Upper lobe of right lung (tissue), 1 donor: ENCODE measurements at places on chromosomes 5 and 9. TPM values are rescaled to one million over a fixed set of nuclear protein-coding genes. Genes with fewer than 3 reads are reported as not detected.

DNA sequence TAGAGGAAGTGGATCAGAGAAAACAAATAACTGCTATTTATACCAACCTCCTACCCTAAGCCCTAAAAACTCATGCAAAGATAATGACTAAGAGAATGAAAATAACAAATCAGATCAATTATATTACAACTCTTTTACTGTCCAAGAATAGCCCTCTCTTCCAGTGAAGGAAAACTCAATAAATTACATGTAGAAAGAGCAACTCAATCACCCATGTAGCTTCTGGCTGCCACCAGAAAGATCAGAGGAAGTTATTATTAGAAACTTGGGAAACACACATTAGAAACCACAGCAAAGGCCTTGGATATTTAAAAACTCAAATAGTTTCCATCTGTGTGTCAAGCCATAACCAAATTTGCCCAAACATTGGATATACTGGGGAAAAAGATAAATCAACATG, 134.0 kb upstream of the TARS1 start:
- no peak for DNase-seq

DNA sequence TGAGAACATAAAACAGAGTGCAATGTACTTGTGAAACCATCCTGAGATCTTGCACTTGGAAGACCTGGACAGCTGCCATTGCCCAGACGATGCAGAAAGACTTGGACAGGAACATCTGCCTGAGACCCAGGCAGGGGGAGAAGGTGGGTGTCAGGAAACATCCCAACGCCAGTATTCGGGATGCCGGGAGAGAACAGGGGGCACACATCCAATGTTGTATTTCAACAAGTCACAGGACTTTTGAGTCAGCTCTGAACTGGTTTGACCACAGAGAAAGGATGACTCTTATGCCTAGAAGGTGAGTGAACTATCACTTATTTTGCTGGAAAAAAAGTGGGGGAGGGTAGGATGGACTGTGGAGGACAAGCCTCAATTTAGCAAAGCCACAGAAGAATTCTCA, 124.6 kb downstream of the ROR2 start:
- no peak for DNase-seq

- DNase-seq = no peak
Measured at GRCh38 chr9:125106285-125106893, 36.9 kb downstream of the SCAI start.

DNA sequence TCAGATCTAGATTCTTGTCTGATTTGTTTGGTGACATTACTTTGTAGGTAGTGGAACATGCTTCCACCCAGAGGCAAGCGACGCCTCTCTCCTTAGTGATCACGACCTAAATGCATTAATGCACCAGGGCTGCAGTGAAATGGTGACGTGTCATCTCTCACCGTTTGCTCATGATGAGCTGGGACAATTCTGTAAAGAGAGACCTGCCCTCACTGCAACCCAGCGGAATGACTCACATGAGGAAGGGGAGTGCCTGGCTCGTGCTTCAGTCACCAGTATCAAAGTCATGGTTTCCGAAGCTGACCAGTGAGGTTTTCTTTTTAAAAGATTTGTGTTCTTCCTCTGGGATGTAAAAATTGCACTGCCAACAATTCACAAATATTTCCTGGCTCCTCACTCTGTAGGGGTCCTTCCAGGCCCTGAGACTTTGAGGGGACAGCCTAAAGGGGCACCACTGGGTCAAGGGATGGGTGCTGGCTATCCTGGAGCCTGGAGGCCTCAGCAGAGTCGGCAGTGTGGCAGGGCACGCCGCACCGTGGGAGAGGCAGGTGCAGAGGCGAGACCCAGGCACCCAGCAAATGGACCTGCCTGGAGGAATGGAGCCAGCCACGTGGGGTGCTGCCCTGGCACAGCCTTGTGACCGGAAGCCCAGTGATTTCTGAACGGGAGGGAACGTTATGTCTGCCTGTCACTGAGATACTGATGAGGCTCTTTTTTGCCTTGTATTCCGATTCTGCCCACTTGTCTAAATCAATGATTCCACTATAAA, 17.3 kb downstream of the QSOX2 start:
- no peak for DNase-seq

DNA sequence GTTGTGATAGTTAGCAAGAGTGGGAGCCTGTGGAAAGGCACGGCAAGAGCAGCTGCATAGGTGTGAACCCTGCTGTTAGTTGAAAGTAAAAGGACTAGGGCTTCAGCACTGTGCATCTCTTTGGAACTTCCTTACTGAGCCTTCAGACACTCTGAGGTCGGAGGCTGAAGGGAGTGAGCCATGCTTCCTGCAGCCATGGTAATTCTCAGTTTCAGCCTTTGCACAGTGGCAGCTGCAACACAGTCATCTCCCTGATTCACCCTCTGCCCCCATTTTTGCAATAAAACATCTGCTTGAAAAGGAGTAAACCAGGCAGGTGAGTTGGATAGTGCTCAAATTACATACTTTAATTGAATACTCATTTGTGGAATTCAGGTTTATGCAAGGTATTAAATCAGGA, 6.5 kb upstream of the TLE4 start:
- no peak for DNase-seq

GRCh38 chr9:96116275-96117064, 185.5 kb downstream of the HSD17B3 start:
- peak; percentile 67 for DNase-seq

DNA sequence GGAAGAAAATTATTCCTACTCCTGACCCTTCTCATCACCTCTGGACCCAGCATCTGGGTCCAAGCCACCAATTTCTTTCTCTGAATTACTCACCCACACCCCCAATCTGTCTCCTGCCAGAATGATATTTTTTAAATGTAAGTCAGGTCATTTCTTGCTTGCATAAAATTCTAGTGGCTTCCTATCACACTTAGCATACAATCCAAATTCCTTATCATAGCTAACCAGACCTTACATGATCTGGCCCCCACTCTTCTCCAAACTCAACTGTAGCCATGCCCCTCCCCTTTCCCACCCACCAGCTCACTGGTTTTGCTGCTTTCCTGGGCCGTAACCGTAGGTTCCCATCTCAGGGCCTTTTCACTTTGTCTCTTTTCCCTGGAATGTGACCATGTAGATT, 15.2 kb downstream of the HTR4 start:
- DNase-seq = no peak

DNA sequence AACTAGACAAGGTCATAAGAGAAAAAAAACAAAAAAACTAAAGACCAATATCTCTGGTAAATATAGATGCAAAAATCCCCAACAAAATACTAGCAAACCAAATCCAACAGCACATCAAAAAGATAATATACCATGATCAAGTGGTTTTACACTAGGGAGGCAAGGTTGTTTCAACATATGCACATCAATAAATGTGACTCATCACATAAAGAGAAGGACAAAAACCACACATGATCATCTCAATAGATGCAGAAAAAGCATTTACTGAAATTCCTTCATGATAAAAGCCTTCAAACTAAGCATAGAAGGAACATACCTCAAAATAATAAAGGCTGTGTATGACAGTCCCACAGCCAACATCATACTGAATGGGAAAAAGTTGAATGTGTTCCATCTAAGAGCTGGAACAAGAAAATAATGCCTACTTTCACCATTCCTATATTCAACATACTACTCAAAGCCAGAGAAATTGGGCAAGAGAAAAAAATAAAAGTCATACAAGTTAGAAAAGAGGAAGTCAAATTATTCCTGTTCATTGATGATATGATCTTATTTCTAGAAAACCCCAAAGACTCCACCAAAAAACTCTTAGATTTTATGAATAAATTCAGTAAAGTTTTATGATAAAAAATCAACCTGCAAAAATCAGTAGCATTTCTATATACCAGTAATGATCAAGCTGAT, 72.2 kb upstream of the FAM169A start:
- DNase-seq = no peak

- DNase-seq = no peak
Measured at GRCh38 chr9:124366476-124367220, 48.6 kb downstream of the PSMB7 start.

DNA sequence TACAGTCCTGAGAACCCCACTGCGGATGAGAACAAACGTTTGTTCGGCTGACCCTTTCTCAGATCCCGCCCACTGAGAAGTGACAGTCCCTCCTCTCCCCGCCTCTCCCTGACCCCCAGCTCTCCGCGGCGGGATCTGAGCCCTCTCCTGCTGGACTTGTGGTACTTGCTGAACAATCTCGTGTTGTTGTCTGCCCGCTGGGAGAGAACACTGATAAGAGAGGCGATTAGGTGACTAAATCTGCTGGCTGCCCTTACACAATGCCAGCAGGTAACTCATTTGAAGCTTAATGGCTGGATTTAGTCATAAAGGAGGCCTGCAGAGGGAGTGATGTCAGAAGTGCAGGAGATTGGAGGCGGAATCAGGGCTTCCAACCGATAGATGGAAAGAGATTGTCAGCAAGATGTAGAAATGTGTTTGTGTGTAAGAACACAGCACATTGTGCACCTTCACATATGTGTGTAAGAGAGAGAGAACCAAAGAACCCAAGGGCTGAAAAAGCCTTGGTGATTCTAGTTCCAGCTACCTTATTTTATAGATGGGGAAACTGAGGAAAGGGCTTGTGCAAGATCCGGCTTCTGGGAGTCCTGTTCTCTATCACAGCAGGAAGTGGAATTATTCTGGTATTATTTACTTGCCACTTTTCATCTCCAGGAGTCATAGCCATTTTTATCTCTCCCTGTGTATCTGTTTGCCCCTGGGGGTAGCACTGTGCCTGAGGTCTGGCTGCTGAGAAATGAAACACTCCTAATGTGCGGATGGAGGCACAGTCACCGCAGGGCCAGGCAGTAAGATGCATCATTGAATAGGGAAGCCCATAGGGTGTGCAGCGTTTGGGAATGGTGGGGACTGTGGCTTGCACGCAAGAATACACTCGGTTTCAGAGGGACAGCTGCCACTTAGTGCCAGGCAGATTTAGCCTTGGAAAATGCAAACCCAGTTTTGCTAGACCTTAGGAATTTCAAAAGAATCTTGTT, 203.7 kb upstream of the MSX2 start:
- DNase-seq = no peak

- DNase-seq = peak; percentile 82
Measured at GRCh38 chr5:43042626-43043399, 2.7 kb upstream of the ANXA2R start.

DNA sequence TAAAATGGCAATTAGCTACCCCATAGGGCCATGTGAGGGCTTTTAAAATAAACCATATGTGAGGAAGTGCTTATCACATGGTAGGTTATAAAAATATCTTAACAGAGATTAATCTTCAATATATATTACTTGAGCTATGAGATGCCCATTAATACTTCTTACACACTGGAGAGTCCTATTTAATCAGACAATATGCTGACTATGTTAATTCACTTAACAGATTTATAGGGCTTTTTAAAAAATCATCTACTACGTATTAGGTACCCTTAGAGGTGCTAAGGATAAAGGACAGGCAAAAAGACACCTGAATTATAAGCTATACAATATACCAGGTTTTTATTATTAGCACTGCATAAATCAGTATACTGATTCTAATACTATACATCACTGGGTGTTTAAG, 102.6 kb downstream of the STRBP start:
- no peak for DNase-seq

DNA sequence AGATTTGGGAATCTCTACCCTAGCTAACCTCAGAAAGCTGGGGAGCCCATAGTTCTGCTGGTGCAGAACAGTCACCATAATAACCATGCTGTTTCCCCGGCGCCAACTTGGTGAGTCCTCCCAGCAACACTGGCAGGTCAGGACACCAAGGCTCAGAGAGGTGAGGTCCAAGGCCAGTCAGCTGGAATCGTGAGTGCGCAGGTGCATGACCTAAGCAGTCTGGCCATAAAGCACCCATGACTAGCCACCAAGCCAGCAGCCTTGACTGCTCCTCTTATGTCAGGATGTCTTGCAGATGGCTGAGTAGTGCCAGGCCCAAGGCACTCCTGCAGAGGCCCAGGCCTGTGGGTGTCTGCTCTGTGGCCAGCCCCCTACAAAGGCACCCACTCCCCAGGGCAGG, 2.6 kb downstream of the RNF44 start:
- DNase-seq = no peak

GRCh38 chr5:1445689-1446601, 705 bp upstream of the SLC6A3 start:
- DNase-seq = peak; percentile 54

- DNase-seq = no peak
Measured at GRCh38 chr9:133653638-133654037, 17.5 kb downstream of the DBH start.

DNA sequence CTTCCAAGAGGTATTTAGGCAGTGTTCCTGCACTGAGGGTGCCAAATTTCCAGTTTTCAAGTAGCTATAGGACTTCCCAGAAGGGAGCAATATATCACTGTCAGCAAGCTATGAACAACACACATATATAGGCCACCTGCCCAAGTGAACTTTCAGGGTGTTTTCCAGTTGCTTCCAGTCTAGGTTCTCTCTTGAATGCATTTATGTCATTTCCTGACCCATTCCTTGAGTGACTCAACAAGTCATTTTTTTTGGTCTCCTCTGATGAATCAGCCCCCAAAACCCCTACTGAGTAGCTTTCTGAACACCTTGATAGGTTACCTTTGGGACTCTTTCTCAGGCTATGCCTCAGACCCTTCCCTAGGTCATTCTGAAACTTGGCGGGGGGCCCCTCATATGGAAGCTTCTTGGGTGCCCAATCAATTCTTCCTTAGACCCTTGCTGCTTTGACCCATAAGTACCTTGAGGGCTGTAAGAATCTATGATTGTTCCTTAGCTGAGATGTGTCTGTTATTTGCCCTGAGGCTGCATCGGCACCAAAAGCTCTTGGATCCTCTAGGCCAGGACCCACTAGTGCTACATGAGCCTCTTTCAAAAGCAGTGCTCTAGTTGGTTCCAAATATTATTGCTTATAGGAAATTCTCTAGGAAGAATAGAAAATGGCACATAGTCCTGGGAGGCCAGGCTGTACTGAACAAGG, 12.4 kb downstream of the DNAJB5 start:
- no peak for DNase-seq

GRCh38 chr5:34524123-34524522, 132.0 kb upstream of the RAI14 start:
- no peak for DNase-seq

GRCh38 chr5:134124289-134125038, 10.0 kb downstream of the TCF7 start:
- DNase-seq = no peak

Gene ARRDC1
- 69.1 TPM for total RNA-seq

Gene RGMB
- total RNA-seq = 16.8 TPM

Gene LCN15
- total RNA-seq = not detected

Gene JMY
- total RNA-seq = 10.9 TPM

Gene TLE4
- total RNA-seq = 37.1 TPM

Gene SHOC1
- total RNA-seq = not detected

Gene PHF24
- total RNA-seq = 0.23 TPM

Gene CCDC112
- 6.6 TPM for total RNA-seq

Gene PCDHB11
- 2.0 TPM for total RNA-seq
